ENCODE measurements at places on chromosomes 3 and 15.

DNA sequence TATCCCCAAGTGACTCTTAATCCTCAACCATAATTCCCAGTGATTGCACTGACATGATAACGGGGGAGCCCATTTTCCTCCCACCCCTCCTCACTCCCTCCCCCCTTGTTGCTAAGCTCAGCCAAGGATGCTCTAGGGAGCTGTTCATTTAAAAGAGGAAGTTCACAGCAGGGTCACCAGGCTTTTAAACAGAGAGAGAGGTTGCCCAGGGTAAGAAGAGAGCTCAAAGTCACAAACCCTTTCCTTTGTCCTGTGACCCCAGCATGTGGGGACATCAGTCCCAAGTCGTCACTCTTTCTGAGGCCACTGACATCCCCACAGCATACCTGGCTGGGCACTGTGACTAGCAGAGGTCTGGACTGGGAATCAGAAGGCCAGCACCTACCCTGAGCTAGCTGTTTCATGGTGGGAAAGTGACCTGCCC is 144.1 kb downstream of the RORA start:
- peak; percentile 22 for DNase-seq

DNA sequence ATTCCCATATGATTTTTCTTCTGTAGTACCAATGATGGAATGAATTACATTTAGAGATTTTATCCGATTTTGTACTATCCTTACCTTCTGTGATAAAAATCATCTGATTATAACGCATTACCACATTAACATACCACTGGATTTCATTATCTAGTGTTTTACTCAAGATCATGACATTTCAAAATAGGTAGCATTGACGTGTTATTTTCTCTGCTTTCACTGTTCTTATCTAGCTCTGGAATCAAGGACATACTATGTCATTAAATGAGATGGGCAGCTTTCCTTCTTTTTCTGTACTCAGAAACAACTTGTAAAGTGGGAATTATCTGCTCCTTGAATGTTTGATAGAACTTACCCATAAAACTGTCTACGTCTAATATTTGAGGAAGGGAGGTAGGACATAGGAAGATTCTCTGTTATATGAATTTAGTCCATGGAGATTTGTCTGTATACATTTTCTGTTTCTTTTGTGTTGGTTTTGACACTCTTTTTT is 183.7 kb upstream of the NR2E3 start:
- no peak for DNase-seq

DNA sequence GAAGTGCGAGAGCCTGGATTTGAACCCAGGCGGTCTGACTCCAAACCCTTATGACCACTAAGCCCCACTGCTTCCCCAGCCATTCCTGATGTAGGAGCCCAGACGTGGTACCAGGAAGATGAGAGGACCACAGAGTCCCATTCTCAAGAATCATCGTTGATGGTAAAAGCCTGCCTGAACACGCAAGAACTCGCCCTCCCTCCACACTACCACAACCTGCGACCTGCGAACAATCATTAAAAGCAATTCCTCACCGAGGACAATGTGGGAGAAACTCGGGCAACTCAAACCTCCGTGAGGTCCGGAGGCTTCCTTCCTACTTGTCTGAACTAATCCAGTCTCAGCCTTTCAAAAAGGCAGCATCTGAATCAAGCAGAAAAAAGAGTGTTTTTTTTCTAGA is 10.3 kb downstream of the MAGI1 start:
- DNase-seq, result no peak

DNA sequence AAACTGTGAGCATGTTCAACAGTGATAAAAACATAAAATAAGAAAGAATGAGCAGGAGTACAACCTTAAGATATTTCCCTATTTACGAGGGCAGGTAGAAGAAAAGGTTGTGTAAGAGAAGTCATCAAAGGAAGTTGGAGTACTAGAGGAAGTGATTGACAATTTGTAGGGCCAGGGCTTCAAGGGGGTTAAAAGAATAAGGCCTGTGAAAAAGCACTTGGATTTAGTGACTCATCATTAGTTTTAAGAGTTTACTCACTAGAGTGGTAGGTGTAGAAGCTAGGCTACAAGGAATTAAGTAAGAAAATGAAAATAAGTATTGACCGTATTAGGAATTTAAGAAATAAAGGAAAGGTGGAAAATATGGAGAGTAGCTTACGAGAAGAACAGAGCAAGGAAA is 23.6 kb downstream of the KCNMB3 start:
- DNase-seq, result no peak

DNA sequence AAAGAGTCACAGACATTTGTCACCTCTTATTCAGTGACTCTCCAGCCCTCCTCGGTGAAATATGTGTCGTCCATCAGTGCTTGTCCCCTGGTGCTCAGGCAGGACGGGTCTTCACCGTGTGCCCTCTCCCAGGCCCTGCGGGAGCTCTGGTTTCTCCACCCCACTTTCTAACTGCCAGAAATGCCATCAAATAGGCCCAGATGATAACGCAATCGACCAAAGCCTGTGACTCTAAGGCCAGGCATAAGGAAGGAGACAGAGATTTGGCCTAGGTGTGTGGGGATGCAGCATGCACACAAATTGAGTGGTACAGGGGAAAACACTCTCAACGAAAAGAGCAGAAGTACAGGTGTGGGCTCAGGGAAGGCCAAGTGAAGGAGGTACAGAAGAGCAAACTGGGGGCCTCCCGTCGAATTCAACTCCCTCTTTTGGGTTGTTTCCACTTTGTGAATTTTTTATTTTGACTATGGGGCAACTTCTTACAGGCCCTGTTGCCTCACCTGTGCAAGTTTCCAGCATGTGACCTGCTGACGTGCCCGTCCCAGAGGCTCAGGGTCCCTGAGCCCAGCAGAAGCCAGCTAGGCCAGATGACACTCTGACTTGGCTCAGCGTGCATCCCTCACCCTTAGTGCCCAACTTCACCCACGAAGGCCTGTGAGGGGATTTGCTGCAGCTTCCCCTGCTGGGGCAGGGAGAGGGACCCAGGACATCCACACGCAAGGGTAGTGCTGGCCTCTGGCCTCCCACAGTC is 4.7 kb downstream of the NUP210 start:
- DNase-seq, result no peak

DNA sequence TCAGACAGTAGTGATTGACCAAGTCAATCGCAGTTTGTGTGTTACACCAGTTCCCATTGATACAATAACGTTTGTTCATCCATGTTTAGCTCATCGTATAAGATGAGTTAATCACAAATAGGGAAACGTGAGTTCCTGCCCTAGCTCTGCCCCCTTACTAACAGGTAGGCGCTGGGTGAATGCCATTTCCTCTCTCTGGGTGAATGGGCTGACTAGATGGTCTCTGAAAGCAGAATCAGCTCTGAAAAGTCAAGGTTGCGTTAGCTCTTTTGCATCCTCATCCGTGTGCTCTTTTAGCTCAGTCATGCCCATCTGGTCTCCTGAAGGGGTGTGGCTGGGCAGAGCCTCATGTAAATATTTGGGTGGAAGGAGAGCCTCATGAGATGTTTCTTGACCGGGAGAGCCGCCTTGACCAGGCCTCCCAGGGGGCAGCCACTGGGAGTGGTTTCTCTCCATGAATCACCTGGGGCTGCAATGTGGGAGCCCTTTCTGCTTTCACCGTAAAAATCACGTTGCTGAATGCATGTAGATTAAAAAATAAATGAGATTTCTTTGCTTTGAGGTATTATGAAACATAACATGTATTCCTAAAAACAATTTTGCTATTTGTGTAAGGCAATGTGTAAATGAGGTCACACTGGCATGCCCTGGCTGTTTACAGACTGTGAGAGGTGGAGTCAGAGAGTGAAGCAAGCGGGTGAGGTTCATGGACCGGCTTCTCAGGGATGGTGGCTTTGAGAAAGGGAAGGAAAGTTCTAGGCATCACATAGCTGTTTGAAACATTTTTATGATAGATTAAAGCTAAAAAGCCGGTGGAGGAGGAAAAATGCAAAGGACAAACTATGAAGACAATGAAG is 108.4 kb upstream of the RASGRP1 start:
- DNase-seq, result no peak

- no peak for DNase-seq
These were observed 74.7 kb upstream of the CNTN4 start for GRCh38 chr3:2023959-2024358.

- no peak for DNase-seq
These were observed 11.0 kb downstream of the ISL2 start for GRCh38 chr15:76347482-76348055.

DNA sequence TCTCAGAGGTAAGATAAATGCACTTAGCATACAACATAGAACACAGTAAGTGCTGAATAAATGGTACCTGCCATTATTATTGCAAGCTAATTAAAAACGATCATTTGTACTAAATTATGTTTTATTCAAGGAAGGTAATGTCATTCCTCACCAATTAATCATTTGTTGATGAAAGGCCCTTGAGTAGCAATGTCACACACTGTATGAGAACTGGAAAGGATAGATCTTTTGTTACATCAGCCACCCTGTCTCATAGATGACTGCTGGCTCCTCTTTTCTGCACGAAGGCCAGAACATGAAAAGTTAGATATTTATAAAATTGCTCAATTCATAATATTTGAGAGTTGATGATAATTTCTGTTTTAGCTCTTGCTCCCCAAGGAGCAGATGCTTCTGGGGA is 415.4 kb downstream of the RBMS3 start:
- no peak for DNase-seq

GRCh38 chr15:98174286-98174685 is 213.8 kb downstream of the ARRDC4 start:
- no peak for DNase-seq

DNA sequence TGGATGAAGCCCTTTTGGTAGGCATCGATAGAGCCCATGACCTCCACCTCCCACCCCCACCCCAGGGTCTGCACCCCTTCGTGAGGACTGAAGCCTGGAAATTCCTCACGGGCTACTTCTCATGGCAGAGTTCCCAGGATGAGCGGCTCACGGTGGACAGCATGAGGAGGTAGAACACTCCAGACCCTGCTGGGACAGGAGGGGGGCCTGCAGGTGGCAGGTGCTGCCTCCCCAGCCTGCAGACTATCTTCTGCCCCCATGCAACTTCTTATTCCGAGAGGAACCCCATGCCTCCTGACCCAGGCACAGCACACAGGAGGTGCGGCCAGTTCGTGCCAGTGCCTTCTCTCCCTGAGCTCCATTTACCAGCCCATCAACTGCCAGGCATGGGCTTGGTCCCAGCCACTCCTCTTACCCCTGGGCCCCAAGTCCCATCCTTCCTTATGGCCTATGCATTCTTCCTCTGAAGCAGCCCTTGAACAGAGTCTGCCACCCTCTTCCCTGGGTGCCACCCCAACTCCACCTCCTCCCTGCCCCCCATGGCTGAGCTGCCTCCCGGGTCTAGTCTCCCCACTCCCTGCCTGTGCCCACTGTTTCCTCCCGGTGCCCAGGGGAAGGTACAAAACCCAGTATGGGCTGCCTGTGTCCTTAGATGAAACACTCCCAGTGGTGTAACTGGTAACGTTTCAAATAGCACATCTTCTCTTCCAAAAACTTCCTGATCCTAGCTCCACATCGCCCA is 8.4 kb downstream of the TBC1D21 start:
- no peak for DNase-seq

DNA sequence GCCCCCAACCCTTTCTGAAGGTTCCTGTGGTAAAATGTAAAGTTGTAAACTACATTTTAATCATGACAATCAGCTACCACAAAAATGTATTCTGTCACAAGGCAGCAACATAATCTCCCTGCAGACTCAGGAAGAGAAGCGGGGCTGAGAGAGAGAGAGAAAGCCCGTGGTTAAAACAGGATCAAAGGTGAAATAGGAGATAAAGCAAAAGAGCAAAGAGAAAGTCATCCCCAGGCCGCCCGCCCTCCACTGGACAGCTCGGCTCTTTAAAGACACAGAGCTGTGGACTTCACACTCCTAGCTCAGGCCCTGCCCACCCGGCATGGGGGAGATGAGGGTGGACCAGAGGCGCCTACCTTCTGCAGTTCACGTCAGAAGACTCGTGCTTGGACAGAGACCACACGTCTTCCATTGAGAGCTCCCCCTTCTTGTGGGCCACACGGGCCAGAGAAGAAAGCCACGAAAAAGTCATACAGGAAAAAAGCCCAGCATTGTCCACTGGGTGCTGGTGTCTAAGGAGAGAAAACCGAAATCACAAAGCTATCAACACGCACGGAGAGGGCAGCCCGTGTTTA is 29.4 kb downstream of the ABCC5 start:
- DNase-seq, result no peak

DNA sequence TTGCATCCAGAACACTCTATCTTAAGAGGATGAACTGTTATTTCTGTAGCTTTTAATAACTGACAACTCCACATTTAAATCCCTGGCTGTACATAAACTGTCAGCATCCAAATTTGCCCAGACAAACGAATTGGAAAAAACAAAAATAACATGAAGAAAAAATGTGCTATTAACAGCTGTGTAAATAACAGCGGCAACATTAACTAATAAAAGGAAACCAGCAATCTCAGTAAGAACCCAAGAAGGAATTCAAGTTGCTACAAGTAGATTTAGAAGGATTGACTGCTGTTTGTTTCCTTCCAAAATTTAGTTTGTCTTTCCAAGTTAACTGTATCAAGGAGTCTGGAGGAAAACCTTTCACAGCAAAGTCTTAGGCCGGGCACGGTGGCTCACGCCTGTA is 550.6 kb upstream of the MDFIC2 start:
- no peak for DNase-seq
